ENCODE measurements at places on chromosomes 12 and 14.
A peak's percentile ranks its signal among the peaks of the same experiment; 100 is the strongest.

GRCh38 chr14:91055016-91055415 lies 5.4 kb downstream of the RPS6KA5 start:
- DNase-seq = no peak

- DNase-seq = no peak
These were observed 215.0 kb downstream of the SNAPC1 start for GRCh38 chr14:61977217-61977616.

GRCh38 chr14:60648934-60649874 lies at the start of gene SIX1:
Gene SIX1 (minus strand): TSS chr14:60649477. CDS start chr14:60649189, 288 bp downstream.
- no peak for DNase-seq

DNA sequence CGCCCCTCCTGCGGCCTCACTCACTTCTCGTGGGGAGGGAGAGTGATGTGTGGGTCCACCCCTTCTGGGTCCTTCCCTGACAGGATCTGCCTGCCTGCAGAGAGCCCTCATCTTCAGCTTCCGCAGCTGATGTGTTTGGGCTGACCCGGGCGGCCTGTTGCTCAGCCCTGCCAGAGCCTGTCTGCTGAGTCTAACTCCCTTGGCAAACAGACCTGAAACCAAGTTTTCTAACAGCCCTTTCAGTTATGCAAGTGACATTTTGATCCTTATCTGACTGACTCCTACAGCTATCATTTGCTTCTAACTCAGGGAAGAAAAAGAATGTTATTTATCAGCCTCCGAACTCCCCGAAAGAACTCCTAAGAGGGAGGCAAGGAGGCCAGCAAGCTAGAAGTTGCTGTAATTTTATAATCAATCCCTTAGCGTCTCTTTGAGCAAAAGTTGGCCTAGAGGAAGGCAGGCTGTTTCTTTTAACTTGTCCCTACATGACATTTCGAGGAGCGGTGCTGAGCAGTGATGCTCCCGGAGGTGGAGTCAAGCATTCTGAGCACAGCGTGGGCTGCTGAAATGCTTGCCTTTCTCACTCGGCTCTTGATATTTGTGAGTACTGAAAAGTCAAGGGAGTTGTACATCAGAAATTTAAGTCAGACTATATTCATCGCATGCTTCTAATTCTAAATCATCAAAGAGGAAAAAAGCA lies 31.5 kb upstream of the CACNA2D4 start:
- no peak for DNase-seq

DNA sequence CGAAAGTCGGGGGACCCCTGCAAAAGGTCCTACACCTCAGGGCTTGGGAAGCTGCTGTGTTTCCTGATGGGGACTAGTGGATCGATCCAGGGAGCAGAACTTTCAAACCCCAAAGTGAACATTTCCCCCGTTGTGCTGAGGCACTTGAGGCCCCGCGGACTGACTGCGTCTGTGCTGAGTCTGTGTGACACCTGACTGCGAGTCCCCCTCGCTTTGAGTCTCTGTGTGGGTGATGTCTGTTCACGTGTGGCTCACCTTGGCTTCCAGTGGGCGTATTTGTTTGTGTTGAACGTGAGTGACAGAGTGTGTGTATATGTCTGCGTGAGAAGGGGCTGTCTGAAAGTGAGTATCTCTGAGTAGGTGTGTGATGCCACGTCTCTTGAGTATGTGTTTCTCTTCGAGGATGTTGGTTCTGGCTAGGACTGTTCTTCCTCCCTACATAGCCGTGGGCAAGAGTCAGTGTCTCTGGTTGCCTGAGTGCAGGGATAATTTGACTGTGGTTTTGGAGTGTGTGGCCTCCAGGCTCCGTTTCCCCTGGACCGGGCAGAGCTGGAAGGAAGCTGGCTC lies 1.3 kb downstream of the TEAD4 start:
- DNase-seq = no peak

DNA sequence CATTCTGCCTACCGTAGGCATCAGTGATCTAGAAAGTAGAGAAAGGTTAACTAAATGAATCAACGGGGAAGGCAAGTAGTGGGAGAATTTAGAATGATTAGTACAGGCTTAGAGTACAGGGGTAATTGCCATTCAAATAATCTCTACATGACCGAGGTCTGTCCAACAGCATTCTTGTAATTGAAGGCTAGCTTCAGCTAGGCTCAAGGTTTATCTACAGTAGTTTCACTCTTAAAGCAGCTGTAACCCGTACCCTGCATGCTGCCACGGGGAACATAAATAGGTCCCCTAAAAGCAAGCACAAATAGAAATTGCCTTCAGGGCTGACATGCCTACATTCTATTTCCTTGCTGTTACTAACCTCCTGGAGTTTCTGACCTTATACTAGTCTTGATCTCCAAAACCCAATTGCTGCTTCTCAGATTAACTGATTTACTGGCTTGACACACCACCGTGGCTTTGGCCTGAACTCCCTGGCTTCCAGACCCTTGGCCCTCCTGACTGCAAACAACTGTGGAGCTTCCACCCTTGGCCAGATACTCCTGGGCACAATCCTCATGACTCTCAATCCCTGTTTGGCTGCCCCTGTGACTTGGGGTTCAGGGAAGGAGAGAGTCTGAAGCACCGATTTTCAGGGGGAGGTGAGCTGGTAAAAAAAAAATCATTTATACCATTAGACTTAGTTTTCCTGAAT lies 242.1 kb upstream of the FOXN3 start:
- no peak for DNase-seq

GRCh38 chr12:65208964-65209654 lies 39.7 kb downstream of the LEMD3 start:
- DNase-seq = no peak

- DNase-seq = no peak
These were observed 78.5 kb downstream of the MYRFL start for GRCh38 chr12:69903548-69903947.

DNA sequence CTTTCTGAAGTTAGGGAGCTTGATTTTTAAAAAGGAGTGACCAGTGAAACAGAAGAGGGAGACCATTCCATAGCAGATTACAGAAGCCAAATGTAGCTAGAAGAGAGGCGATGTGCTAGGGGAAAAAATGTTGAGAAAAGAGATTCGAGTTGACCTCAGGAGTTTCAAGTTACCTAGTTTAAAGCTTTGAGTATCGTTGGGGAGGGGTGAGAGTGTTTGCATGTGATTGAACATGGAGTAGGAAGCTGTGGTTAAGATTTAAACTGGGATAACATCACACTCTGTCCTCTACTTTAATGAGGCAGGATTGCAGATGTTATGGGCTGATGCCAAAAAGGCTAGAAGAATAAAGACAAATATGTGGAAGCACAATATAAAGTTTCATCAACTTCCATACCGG lies 3.7 kb downstream of the LETMD1 start:
- no peak for DNase-seq

- no peak for DNase-seq
These were observed 46.3 kb downstream of the MON2 start for GRCh38 chr12:62512901-62513300.

GRCh38 chr12:109737631-109738030 lies 24.0 kb downstream of the FAM222A start:
- no peak for DNase-seq

DNA sequence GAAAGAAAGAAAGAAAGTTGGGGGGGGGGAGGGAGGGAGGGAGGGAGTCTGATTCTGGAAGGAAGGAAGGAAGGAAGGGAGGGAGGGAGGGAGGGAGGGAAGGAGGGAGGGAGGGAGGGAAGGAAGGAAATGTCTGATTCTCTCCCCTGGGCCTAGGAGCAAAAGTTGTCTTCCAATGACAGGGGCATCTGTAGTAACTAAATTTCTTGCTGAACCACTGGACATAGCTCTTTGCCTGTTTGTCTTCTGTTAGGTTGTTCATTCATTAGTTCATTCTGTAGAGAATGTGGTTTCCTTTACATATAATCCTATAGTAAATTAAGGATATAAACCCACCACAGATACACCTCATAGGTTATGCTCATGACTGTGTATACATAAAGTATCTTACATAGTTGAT lies 59.9 kb downstream of the GPR68 start:
- no peak for DNase-seq

DNA sequence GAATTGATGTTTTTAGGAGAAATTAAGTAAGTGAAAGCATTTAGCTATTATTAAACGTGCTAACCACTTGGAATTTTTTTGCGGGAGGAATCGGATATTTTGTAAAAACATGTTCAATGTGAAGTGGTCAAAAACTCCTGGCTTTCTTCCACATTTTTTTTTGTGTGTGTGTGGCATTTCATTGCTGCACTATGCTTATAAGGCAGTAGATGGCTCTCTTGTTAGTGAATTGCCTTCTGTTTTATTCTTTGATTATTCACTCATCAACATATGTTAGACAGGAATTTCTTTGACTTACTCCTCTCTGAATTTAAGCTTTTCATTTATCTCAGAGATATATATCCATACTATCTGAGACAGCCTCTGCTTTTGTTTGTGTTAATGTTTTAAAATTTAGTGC lies 71.3 kb downstream of the DERA start:
- no peak for DNase-seq

DNA sequence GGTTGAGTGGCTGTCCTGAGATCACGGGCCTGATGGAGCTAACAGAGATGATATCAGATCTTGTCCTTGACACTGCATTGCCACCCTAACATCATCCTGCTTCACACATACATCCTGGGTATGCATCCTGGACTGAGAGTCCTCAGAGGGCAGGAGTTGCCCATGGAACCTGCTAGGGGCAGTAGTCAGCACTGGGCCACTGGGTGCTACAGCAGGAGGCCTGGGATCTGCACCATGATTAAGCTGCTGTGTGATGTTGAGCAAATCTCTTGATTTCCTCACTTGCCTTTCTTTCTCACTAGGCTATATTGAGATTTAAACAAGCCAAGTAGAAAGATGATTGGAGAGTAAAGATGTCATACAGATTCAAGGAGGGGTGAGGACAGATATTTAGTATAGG lies 22.1 kb upstream of the EIF4B start:
- DNase-seq = no peak

DNA sequence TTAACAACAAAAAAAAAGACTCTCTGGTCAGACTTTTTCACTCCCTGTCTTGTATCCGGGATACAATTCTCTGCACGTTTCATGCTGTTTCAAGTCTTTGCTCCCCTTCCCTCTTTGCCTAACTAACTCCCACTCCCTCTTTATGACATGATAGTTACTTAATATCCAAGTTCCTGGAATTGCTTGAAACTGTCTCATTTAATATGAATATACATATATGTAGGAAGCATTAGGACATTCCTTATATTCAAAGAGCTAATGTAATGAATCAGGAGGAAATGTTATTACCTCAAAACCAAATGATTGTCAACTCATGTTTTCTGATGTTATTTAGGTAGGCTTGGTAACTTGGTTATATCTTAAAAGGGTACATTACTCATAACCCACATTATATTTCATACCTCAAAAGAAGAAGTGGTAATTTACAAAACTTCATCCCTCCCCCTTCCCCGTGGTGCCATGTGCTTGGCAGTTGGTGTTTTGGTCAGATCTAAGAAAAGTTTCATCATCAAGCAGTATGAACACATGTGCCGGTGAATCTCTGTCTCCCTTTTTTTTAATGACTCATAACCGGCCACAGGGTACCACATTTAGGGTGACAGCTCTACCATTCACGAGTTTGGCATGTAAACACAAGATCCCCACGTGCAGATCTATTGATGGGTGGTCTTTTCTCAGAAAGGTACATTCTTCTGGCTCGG lies 56.5 kb downstream of the HCAR2 start:
- DNase-seq = peak; percentile 15

GRCh38 chr14:80867091-80867490 lies 74.4 kb downstream of the CEP128 start:
- DNase-seq = no peak

GRCh38 chr12:44839785-44840184 lies 36.3 kb downstream of the NELL2 start:
- no peak for DNase-seq

DNA sequence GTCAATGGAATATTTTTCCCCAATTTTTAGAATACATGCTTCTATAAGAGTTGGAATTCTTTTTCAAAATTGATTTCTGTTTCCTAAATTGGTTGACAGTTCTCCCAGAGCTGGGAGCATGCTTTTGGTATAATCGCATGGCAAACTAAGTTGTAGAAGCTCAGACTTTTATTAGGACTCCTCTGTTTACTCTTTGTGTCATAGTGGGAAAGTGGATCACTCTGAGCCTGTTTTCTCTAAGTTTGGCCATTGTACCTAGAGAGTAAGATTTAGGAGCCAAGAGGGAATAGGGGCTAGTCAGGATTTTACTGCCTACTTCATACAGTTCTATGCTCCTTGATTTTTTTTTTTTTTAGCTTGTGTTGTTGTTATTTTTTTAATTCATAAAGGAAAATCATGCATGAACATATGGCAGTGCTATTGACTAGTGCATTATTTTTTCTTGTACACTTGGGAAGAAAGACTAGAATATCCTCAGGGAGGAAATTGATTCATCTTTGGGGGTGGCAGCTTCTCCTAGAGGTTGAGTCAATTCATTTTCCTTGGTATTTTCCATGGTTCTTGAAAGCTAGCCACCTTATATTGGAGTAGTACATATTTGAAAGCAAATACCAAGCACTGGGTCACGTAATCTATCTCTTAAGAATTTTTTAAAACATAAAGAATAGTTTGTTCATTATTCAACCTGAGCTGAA lies 77.7 kb upstream of the TRAF3 start:
- no peak for DNase-seq

DNA sequence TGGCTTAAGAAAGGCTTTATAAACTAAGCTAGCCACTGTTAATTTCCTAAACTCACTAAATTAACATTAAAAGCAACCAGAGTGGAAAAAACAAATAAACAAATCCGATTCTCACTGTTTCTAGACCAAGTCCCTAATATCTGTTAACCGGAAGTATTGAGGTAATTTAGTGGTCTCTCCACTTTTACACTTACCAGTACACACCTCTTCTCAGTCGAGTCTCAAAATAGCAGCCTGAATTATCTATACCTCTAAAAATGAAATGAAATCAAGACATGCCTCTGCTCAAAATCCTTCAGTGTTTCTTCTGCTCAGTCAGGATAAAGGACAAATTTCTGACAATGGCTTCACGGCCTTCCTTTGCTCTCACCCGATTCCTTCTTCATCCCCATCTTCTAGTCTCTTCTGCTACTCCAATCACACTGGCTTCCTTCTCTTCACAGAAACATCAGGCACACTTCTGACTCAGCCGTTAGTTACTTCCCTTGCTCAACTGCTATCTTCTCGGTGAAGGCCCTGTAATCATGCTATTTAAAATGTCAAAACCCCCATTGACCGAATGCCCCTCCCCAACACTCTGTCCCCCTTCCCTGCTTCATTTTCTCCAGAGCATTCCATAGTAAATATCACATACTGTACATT lies 161.3 kb downstream of the KITLG start:
- no peak for DNase-seq

DNA sequence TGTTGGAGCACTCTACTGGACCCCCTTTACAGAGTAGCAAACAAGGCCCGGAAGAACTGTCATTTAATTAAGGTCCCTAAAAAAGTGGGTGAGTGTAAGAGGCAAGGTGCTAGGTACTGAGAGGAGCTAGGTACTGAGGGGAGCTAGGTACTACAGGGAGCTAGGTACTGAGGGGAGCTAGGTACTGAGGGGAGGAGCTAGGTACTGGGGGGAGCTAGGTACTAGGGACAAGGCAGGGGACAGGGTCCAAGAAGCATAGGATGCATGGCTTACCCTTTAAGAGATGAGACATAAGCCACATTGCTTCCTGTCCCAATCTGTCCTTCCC lies 4.9 kb downstream of the KRT5 start:
- DNase-seq = no peak

All from stimulated activated CD8-positive, alpha-beta memory T cell treated with anti-CD3 and anti-CD28 coated beads, Interleukin-2, amount 100 ng/mL, for 1 hour (primary cell).